ENCODE measurements at places on chromosomes 6 and 20.

DNA sequence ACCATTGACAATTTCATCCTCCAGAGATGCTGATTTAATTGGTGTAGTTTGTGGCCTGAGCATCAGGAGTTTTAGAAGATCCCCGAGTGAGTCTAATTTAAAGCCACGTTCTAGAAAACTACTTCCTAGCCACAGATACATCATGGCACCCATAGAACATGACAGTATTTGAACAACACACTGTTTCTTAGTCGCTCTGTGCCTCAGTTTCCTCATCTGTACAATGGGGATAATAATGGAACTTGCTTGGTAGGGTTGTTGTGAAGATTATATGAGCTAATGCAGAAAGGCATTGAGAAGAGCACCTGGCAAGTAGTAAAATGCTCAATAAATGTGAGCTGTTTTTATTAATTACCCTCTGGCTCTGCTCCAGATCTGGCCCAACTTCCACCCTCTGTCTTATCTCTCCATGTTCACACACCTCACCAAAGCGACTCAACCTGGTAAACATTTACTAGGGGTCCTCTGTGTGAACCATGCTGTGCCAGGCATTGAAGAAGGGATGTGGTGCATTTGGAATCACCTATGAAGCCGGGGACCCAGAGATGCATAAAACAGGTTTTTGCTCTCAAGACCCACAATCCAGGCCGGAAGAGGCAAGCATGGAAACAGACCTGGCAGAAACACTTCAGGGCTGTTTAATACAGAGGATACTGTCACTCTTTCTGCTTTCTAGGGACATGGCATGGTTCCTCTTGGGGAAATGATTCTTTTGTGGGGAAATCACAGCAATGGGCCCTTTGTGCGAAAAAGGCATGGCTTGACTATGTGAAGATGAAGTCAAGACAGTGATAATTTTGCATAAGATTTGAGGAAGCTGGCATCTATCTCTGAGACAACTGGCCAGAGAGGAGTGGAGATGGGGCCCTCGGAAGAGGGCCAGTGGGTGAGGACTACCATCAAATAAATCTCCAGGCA is 16.2 kb upstream of the MRPS18A start:
- DNase-seq, result no peak

DNA sequence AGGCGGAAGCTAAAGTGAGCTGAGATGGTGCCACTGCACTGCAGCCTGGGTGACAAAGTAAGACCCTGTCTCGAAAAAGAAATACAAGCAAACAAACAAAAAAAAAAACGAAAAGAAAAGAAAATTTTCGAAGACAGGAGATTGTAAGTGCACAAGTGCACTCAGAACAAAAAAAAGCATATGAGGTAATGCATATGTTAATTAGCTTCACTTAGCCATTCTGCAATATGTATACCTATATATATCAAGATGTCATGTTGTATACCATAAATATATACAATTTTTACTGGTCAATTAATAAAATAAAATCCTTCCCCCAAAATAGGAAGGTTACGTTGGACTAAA is 127.5 kb downstream of the RIN2 start:
- no peak for DNase-seq

GRCh38 chr6:11264100-11264499 is 31.6 kb upstream of the NEDD9 start:
- DNase-seq, result no peak

DNA sequence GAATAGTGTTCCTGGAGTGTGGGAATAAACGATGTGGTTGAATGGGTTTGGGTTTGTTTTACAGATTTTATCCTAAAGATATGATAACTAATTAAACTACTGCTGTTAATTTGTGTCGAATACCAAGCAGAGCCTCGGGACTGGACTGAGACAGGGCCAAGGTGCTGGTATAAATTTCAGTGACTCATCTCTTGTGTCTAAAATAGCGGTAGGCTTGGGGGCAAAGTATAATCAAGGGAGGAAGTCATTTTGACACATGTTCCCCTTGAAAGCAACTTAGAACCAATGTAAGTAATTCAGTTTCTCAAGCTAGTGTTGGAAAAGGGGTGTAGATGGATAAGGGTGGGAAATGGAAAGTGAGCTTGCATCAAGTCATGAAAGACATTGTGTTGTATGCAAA is 108.4 kb downstream of the PLCB4 start:
- no peak for DNase-seq

GRCh38 chr6:44471271-44471981 is 83.9 kb downstream of the CDC5L start:
- no peak for DNase-seq

GRCh38 chr6:118650582-118651281 is 659 bp downstream of the CEP85L start:
- peak; percentile 73 for DNase-seq

DNA sequence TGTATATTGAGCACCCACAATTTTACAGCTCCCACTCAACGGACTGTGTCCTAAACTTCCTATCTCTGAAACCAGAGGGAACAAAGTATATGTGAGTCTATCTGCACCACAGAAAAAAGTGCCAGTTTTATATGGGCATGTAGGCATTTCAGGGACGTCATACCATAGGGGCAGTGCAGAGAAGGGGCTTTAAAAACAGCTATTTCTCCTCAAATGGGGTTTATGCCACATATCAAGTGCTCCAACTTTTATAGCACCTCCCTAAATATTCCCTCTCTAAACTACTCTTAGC is 28.9 kb upstream of the ASF1A start:
- DNase-seq, result no peak

DNA sequence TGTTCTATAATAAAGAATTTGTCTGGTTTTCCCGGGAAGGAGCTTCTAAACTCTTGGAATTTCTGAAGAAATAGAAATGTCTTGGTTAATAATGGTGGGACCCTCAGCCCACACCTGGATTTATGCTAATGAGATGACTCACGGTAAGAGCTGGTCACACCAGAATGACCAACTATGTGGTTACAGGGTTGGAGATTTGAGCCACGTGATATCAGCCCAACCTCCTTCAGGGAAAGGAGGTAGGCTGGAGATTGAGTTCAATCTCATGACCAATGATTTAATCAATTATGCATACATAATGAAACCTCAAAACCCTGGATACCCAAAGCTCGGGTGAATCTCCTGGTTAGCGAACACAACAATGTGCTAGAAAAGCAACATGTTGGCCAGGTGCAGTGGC is 22.1 kb upstream of the CDKN1A start:
- no peak for DNase-seq

- no peak for DNase-seq
These were observed 858 bp downstream of the TP53INP2 start for GRCh38 chr20:34705008-34705396.

DNA sequence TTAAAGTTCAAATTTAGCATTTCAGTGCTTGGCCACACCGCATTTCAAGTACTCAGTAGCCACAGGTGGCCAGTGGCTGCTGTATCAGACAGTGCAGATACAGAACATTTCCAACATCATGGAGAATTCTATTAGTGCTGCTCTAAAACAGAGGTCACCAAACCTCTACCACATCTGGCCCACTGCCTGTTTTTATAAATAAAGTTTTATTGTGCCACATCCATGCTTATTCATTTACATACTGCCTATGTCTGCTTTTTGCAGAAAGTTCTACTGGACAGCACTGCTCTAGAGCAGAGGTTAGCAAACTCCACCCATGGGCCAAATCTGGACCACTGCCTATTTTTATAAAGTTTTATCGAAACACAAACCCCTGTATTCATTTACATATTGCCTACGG is 3.7 kb upstream of the PTPRT start:
- no peak for DNase-seq

GRCh38 chr6:31791324-31792089 is 4.0 kb downstream of the VARS1 start:
- DNase-seq, result no peak

DNA sequence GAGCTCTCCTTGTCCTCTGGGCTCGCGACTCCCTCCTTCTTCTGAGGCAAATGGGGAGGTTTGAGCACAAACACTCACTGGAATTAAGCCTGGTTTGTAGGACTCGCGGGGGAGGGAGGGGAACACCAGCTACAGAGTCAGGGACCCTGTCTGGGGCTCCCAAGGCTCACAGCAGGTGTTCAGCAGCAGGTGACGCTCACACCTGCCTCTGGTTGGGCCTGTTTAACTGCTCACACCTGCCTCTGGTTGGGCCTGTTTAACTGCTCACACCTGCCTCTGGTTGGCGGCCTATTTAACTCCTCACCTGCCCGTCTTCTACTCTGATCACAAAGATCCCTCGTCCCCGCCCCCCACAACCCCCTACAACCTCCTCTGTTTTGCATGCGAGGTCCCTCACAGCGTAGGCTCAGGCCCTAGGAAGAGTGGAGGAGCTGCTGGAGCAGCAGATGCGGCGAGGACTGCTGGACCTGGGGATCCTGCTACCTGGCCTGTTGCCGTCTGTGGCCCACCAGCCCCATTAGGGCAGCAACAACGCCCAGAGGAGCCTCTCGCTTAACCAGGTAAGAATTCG is 181.9 kb downstream of the ERMARD start:
- DNase-seq, result no peak

DNA sequence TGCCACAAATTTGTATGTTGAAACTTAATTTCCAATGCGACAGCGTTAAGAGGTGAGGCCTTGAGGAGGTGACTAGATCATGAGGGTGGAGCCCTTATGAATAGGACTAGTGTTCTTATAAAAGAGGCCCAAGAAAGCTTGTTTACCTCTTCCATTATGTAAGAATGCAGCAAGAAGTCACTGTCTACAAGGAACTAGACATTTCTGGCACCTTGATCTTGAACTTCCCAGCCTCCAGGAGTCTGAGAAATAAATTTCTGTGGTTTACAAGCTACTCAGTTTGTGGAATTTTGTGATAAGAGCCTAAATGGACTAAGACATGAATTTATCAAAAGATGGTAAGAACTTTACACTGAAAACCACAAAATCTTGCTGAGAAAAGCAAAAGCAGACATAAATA is 173.6 kb upstream of the SGK1 start:
- DNase-seq, result no peak

DNA sequence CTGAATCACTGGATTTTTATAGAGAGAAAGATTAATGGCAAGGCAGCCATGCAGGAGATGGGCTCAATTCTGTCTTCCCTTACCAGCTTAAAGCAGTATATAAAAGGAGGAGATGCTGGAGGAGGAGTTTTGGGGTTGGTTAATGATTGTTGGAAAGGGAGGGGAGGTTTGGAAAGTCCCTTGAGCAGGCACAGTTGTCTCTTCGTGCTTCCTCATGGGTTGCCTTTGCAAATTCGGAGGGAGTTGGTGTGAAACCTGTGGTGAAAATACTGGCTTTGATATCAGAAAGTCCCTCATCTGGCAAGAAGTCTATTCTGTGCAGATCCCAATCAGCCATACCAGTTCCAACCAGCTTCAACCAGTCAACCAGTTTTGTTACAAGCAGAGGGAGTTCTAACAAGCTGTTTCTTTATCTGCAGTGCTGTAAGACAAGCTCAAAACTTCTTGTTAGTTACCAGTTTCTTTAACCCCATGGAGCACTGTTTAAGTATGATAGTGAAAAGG is 107.0 kb downstream of the HIVEP1 start:
- DNase-seq, result no peak

- peak; percentile 67 for DNase-seq
These were observed at the start of gene RAD21L1 for GRCh38 chr20:1225783-1226654. RAD21L1 (plus strand) TSS chr20:1226044; CDS start chr20:1228454, 2,410 bp downstream.

- peak; percentile 81 for DNase-seq
These were observed 32.6 kb upstream of the FAM83D start for GRCh38 chr20:38893565-38894090.

GRCh38 chr6:168041928-168042327 is 37.1 kb downstream of the FRMD1 start:
- no peak for DNase-seq

DNA sequence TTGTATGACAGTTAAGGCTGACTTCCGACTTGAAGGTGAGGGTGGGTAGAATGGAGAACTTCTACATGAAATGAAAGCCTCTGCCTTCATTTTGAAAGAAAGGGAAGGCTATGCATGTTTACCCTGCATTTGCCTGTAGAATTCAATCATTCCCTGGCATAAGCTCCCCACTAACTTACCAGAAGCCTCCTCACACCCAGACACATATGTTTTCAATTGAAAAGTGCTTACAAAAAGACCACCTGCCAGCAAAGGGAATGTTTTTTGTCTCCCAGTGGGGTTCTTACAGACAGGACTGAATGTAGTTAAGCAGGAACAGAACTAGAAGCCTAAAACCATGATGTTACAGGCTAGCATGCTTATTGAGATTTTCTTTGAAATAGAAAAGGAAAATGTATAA is 392.1 kb upstream of the HSF2 start:
- DNase-seq, result no peak

- no peak for DNase-seq
These were observed 41.9 kb upstream of the MYLIP start for GRCh38 chr6:16086965-16087364.

- DNase-seq, result no peak
These were observed 115.1 kb upstream of the ARID1B start for GRCh38 chr6:156662025-156662445.

- no peak for DNase-seq
These were observed 5.9 kb downstream of the WRNIP1 start for GRCh38 chr6:2771079-2771478.

GRCh38 chr6:112787371-112787770 is 440.2 kb downstream of the RFPL4B start:
- DNase-seq, result no peak

DNA sequence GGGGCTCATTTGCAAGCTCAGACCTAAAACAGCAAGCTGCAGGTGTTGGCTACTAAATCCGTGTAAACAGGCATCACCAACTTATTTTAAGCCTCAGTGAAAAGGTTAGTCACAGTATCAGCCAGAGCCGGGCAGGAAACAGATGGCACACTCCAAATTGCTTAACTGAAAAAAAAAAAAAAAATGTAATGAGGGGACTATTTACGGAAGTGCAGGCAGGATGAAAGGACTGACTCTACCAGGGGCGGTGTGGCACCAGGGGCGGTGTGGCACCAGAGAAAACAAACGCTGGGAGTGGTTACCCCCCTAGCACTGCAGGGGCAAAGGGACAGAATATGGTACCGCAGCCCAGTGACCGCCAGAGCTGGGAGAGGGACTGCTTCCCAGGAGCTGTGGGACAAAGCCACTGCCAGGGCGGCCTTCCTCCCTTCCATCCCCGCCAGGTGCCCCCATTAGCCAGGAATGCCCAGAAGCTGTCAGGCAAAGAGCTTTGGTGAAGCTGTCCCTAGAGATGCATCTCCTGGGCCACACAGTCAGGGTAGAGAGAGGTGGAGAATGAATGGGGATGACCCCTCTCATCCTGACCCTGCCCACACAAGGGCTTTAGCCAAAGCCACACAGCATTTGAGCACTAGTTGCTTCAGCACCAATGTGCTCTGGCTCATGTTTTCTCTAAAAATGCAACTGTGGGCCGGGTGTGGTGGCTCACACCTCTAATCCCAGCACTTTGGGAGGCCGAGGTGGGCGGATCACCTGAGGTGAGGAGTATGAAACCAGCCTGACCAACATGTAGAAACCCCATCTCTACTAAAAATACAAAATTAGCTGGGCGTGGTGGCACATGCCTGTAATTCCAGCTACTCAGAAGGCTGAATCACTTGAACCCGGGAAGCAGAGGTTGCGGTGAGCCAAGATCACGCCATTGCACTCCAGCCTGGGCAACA is 39.6 kb upstream of the GFOD1 start:
- no peak for DNase-seq

All from caudate nucleus (tissue), 63 donors.